GM12878 (cell line): ENCODE measurements at places on chromosomes 12 and 14. TPM values are rescaled to one million over a fixed set of nuclear protein-coding genes. Genes with fewer than 3 reads are reported as not detected.

DNA sequence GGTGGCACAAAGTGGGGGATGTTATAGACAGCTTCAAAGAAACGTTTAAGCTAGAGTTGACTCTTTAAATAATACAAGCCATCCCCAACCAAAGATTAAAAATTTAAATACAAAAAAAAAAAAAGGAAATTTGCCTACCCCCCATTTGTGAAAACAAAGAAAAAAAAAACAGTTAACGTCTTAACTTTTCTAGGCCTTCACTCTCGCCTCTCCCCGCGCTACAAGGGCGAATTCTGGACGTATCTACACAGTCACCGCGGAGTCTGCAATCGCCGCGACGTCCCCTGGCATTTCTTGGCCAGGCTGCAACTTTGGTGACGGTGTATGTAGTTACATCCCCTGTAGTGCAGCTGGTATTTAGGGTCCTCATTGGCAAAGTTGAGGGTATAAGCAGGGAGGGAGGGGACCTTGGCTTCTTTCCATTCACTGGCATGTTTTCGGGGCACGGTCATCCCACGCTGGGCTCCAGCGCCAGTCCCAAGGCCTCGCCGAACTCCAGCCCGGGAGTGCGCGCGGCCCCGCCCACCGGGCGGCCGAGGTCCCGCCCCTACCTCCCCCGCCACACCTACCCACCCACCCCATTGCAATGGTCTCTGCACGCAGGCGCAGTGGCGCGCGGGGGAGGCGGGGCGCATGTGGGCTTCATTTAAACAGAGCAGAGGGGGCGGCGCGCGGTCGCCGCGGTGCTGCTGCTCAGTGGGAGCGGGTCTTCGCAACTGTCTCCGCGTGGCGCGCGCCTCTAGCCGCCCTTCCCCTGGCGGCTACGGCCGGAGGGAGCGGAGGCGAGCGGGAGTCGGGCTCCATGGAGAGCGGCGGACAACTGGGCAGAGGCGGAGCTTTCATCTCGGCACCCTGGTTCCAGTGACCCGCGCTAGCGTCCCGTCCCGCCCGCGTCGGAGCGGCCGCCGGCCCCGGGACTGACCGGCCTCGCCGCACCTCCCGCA, at the start of gene NUDT4:
Gene NUDT4 (plus strand): TSS at position 674 of the 944 bp plus-strand sequence. CDS start 398 bp downstream, outside the sequence.
- H3K27ac ChIP-seq = peak within 1 kb of the TSS; percentile 98
- H3K36me3 ChIP-seq = 0 out of 2 replicates have a peak, but pooled peaks cover 6% of the 10 kb centered on the region
- peak; percentile 75 for DNase-seq
- H3K27me3 ChIP-seq = no peaks in the 10 kb centered on the region
- H3K4me3 ChIP-seq = peak within 1 kb of the TSS; percentile 87

DNA sequence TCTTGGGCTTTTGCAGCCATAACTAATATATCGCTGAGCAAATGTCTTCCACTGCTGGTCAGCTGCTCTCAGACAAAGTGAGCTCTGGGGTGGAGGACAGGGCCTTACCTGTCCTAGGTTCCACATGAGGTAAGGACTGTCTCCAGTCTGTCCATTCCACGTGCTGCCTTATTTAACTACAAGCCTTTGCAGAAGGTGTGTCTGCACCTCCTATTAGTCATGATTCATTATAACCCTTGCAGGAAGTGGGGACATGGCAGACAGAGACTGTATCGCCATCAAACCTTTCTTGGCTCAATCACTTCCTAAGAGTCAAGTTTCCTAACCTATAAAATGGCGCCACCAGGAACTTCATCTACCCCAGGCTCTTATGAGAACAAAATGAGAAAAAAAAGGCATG, 46.9 kb downstream of the SLC25A47 start:
- H3K4me3 ChIP-seq = no peak overlapping the region
- peaks cover 33% of the 10 kb centered on the region for H3K36me3 ChIP-seq
- H3K27ac ChIP-seq = no peak overlapping the region
- H3K4me1 ChIP-seq = peaks cover 21% of the 10 kb centered on the region
- no peaks in the 10 kb centered on the region for H3K27me3 ChIP-seq

DNA sequence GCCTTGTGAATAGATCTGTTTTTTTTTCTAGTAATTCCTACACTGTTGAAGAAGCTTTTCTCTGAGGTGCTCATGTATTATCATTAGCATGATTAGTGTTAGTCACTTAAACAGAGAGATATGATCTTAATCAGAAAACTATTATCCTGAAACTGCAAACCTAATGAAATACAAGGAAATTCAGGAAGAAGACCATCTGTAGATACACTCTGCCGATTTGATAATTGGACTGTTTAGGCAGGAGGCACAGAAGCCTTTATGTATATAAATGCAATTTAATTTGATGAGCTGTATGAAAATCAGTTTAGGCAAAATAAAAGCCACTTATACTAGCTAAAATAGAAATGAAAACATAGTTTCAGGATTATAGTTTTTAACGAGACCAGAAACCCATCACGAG, 23.3 kb downstream of the PDZRN4 start:
- H3K36me3 ChIP-seq = no peaks in the 10 kb centered on the region
- H3K4me3 ChIP-seq = no peak overlapping the region
- no peaks in the 10 kb centered on the region for H3K27me3 ChIP-seq

GRCh38 chr12:114868995-114869834, 185.2 kb upstream of the TBX3 start:
- no peaks in the 10 kb centered on the region for H3K27me3 ChIP-seq
- no peak for DNase-seq
- H3K4me3 ChIP-seq = no peak overlapping the region
- H3K36me3 ChIP-seq = no peaks in the 10 kb centered on the region
- H3K27ac ChIP-seq = no peak overlapping the region
- no peaks in the 10 kb centered on the region for H3K4me1 ChIP-seq

HOXC6 gene
- total RNA-seq = 0.27 and 0.38 TPM in 2 replicates

RARG gene
- total RNA-seq = 7.3 and 8.7 TPM in 2 replicates
